HFFc6 (cell line): ENCODE measurements at places on chromosomes 7 and 10. TPM values are rescaled to one million over a fixed set of nuclear protein-coding genes. Genes with fewer than 3 reads are reported as not detected.

DNA sequence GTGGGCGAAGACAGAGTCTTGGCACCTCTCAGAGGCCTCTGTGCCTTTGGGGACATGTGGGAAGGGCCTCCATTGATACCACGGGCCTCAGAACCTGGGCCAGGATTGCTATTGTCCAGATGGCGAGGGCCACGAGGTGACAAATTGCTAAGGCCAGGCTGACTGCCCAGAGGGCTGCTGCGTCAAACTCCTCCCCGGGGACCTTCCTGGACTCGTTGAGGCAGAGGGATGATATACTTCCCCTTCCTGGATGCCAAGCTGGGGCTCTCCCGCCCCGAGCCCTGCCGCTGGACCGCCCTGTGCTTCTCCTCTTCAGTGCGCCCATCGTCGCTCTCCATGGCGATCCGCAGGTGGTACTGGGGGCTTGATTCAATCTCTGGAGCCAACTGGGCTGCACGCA, 58.9 kb downstream of the LRRC72 start:
- H3K27me3 ChIP-seq = peaks cover 4% of the 10 kb centered on the region
- DNase-seq = no peak
- no peak overlapping the region for H3K27ac ChIP-seq
- H3K4me3 ChIP-seq = no peak overlapping the region
- H3K4me1 ChIP-seq = peaks cover 5% of the 10 kb centered on the region

- no peak overlapping the region for H3K4me3 ChIP-seq
- no peak for DNase-seq
- H3K27me3 ChIP-seq = no peaks in the 10 kb centered on the region; the same call in 1 of the 2 replicates
- H3K36me3 ChIP-seq = no peaks in the 10 kb centered on the region
These were observed 22.1 kb downstream of the BLNK start for GRCh38 chr10:96249264-96249663.

DNA sequence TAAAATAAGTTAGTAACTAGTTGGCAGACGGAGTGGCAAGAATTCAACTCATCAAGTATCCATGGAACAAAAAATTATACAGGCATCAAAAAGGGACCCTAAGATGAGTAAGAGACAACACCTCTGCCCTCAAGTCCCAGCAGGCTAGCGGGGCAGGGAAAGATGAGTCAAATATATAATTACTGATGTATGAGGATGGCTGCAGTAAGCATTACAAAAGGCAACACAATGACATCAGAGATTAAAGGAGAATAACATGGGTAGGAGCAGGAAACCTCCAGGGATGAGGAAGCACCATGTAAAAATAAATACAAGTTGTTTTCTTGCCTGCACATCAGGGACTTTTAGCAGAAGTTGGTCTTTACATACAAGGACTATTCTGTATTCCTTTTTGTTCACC, 49.4 kb downstream of the SCRN1 start:
- peaks cover 15% of the 10 kb centered on the region for H3K4me1 ChIP-seq
- H3K27me3 ChIP-seq = peaks cover 4% of the 10 kb centered on the region; the same call in 1 of the 2 replicates
- no peak for DNase-seq
- H3K27ac ChIP-seq = no peak overlapping the region
- H3K4me3 ChIP-seq = no peak overlapping the region
- H3K36me3 ChIP-seq = peaks cover 57% of the 10 kb centered on the region

GRCh38 chr10:96840841-96841518, 8.9 kb downstream of the LCOR start:
- no peak overlapping the region; the same call in 1 of the 2 replicates for H3K4me3 ChIP-seq
- H3K4me1 ChIP-seq = peaks cover 54% of the 10 kb centered on the region
- H3K27ac ChIP-seq = peak overlapping the region; percentile 56
- H3K36me3 ChIP-seq = peaks cover 5% of the 10 kb centered on the region
- peaks cover 1% of the 10 kb centered on the region; the same call in 1 of the 2 replicates for H3K27me3 ChIP-seq

Gene RSPH10B2
- total RNA-seq = not detected in 3 replicates

GRCh38 chr10:87733081-87733480, 73.4 kb downstream of the PAPSS2 start:
- H3K4me1 ChIP-seq = peaks cover 20% of the 10 kb centered on the region
- H3K36me3 ChIP-seq = peaks cover 40% of the 10 kb centered on the region
- H3K4me3 ChIP-seq = no peak overlapping the region
- no peak for DNase-seq
- H3K27me3 ChIP-seq = peaks cover 9% of the 10 kb centered on the region

DNA sequence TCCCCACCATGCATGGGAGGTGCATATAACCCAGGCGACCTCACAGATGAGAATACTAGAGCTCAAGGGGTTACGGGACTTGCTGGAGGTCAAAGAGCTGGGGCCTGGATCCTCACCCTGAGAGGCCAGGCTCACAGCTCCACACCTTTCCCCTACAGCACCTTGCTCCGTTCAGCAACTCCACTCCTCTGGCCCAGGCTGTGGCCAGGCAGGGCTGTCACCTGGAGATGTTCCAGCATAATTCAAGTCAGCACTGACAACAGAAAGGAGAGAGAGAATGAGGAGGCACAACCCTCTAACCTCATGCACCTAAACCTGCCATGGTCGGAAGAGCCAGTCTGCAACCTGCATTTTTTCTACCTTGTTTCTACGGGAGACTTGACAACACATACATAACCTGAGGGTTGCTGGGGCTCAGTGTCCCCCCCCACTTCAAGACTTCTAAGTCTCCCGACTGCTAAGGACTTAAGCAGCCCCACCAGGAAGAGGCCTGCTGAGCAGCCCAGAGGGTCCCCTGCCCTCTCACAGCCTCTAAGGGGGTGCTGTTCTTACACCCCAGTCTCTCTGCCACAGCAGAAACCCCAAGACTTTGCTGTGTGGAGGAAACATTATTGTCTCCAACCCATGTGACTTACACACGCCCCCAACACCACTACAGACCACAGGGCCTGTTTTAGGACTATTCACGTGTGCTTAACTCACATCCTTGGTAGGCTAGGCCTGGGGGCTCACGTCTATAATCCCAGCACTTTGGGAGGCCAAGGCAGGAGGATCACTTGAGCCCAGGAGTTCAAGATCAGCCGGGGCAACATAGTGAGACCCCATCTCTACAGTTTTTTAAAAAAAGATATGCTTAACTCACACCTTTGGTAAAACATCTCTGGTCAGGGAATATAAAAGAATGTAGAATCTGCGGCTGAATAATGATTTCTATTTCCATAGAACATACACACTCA, 175.6 kb downstream of the FAM107B start:
- peaks cover 2% of the 10 kb centered on the region; the same call in 1 of the 2 replicates for H3K27me3 ChIP-seq
- no peak overlapping the region for H3K27ac ChIP-seq
- no peak for DNase-seq

GRCh38 chr10:44209811-44210210, 175.1 kb downstream of the CXCL12 start:
- no peak overlapping the region for H3K27ac ChIP-seq
- no peak overlapping the region for H3K4me3 ChIP-seq
- H3K36me3 ChIP-seq = peaks cover 14% of the 10 kb centered on the region
- DNase-seq = no peak
- peaks cover 4% of the 10 kb centered on the region for H3K27me3 ChIP-seq

DNA sequence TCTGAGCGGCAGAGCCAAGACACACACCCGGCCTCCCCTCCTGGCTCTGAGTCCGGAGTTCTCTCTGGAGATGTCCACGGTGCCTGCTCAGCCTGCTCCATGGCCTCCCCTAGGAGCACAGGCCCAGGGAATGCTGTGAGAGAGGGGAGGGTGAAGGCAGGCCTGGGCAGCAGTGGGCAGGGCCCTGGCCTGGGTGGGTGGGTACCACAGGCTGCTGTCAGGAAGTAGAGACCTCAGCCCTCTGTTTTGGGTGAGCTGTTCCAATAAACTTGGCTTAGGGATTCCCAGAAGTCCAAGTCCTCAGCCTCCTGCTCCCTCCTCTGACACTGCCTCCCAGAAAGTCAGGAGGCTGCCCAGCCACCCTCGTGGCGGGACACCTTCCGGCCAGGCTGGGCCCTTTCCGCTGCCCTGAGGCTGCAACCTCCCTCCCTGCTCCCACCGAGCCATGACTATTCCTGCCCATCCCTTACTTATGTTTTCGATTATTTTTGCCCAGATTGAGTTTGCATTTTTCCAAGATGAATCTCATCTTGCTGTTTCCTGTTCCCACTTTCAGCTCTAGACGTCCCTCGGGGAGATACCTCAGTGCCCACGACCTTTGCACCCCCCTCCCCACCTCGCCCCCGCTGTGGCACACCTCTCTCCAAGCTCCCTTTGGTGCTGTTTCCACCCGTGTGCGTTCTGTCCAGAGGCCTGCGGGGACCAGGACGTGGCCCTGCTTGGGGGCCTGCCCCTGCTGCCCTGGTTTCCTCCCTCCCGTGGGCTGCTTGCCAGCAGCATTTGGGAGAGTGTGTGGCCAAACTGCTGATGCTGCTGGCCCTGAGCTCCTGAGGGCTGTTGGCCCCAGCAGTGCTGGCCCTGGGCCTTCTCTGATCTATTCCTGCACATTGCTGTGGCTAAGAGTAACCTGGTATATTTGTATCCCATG, 5.8 kb upstream of the POLM start:
- H3K36me3 ChIP-seq = no peaks in the 10 kb centered on the region
- peaks cover 3% of the 10 kb centered on the region for H3K27me3 ChIP-seq
- H3K4me3 ChIP-seq = peak overlapping the region; percentile 72

- H3K4me1 ChIP-seq = peaks cover 15% of the 10 kb centered on the region; the same call in 1 of the 2 replicates
- no peak for DNase-seq
- 0 out of 2 replicates have a peak, but pooled peaks cover 4% of the 10 kb centered on the region for H3K36me3 ChIP-seq
- no peak overlapping the region for H3K27ac ChIP-seq
These were observed 110.1 kb downstream of the SNX13 start for GRCh38 chr7:17830206-17830605.

Gene DPYSL4
- total RNA-seq = 0.31 to 2.1 TPM (median 2.0 TPM) in 3 replicates

Gene CARD11
- total RNA-seq = not detected in 3 replicates

DNA sequence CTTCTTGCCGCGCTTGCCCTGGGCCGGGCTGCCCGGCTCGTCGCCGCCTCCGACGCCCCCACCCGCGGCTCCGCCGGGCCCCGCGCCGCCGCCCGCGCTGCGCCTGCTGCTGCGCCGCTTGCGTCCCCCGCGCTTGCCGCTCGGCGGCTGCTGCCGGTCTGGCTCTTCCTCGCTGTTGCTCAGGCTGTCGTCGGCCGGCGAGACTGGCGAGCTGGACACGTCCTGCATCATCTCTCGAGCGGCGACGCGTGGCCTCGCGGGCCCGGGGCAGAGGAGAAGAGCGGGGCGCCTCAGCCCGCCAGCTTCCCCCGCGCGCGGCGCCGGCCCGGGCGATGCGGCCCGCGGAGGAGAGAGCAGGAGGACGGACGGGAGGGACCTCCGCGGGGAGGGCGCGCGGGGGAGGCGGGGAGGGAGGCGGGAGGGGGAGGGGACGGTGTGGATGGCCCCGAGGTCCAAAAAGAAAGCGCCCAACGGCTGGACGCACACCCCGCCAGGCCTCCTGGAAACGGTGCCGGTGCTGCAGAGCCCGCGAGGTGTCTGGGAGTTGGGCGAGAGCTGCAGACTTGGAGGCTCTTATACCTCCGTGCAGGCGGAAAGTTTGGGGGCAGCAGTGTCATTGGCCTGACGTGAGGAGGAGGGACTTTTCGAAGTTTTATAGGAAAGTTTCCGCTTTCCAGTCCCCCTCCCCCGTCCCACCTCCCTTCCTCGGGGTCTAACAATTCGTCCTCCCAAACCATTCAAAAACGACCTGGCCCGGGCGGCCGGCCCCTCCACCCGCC, at the start of gene TWIST1:
Gene TWIST1 (minus strand): TSS at position 546 of the 779 bp plus-strand sequence. CDS start 315 bp downstream, at position 231.
- peaks cover 65% of the 10 kb centered on the region for H3K4me1 ChIP-seq
- peak within 1 kb of the TSS; percentile 98 for H3K4me3 ChIP-seq
- peaks cover 5% of the 10 kb centered on the region for H3K27me3 ChIP-seq
- DNase-seq = peak; percentile 98
- peaks cover 23% of the 10 kb centered on the region for H3K36me3 ChIP-seq

DNA sequence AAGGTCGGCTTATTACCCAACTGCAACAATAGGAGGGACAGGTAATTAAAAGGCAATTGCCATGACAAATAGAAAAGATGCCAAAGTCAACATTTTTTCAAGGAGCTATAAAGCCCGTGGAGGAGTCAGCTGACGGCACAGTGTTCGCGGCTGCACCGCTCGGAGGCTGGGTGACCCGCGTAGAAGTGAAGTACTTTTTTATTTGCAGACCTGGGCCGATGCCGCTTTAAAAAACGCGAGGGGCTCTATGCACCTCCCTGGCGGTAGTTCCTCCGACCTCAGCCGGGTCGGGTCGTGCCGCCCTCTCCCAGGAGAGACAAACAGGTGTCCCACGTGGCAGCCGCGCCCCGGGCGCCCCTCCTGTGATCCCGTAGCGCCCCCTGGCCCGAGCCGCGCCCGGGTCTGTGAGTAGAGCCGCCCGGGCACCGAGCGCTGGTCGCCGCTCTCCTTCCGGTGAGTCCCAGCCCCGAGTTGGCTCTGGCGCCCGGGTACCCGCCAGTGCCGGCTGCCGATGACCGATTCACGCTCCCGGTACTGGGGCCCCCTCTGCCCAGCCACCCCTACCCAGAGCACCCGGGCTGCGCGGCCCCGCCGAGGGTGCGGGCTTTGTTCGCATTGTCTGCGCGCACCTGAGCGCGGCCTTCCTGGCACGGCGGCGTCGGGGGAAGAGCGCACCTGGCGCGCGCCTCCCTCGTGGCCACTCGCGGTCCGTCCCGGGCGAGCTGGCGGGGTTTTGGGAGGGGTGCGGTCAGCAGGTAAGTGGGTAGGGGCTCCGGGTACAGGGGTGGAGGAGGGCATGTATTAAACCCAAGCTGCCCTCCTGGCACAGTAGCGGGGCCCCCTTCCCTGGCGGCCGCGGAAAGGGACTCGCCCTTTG, at the start of gene VWA2:
Gene VWA2 (plus strand): TSS at position 138 of the 877 bp plus-strand sequence. CDS start 9,460 bp downstream, outside the sequence.
- no peak for DNase-seq
- H3K4me3 ChIP-seq = no peak within 1 kb of the TSS

Gene OR9A2
- not detected in 3 replicates for total RNA-seq

Gene CAV1
- total RNA-seq = 1,049 to 1,109 TPM (median 1,099 TPM) in 3 replicates

Gene TEX36
- total RNA-seq = not detected in 3 replicates

Gene ZNF736
- total RNA-seq = 6.0 to 7.7 TPM (median 7.3 TPM) in 3 replicates

GRCh38 chr7:47814905-47815613, 133.2 kb downstream of the PKD1L1 start:
- H3K4me1 ChIP-seq = peaks cover 36% of the 10 kb centered on the region
- H3K36me3 ChIP-seq = no peaks in the 10 kb centered on the region
- DNase-seq = no peak
- H3K27me3 ChIP-seq = peaks cover 2% of the 10 kb centered on the region; the same call in 1 of the 2 replicates

Gene NPY
- not detected in 3 replicates for total RNA-seq

- peaks cover 15% of the 10 kb centered on the region for H3K4me1 ChIP-seq
- DNase-seq = peak; percentile 64
- H3K36me3 ChIP-seq = peaks cover 39% of the 10 kb centered on the region
- peak overlapping the region; percentile 49 for H3K27ac ChIP-seq
These were observed 112.0 kb downstream of the NEURL1 start for GRCh38 chr10:103605359-103606096.

GRCh38 chr10:101283762-101284100, 54.5 kb upstream of the LBX1 start:
- H3K27me3 ChIP-seq = peaks cover 58% of the 10 kb centered on the region
- H3K4me1 ChIP-seq = no peaks in the 10 kb centered on the region

GRCh38 chr10:30562787-30563186, 66.8 kb downstream of the LYZL2 start:
- H3K4me3 ChIP-seq = no peak overlapping the region
- DNase-seq = no peak
- H3K27ac ChIP-seq = no peak overlapping the region

- no peak overlapping the region for H3K27ac ChIP-seq
- no peaks in the 10 kb centered on the region for H3K4me1 ChIP-seq
- H3K27me3 ChIP-seq = no peaks in the 10 kb centered on the region; the same call in 1 of the 2 replicates
- H3K4me3 ChIP-seq = no peak overlapping the region
- no peak for DNase-seq
These were observed 34.1 kb downstream of the FGFBP3 start for GRCh38 chr10:91875156-91875555.

- no peak overlapping the region for H3K27ac ChIP-seq
- H3K36me3 ChIP-seq = no peaks in the 10 kb centered on the region
- H3K4me1 ChIP-seq = peaks cover 41% of the 10 kb centered on the region
- no peaks in the 10 kb centered on the region for H3K27me3 ChIP-seq
These were observed 89.1 kb upstream of the LRRTM3 start for GRCh38 chr10:66836771-66837170.

GRCh38 chr10:70756700-70757360, 28.3 kb downstream of the TBATA start:
- no peaks in the 10 kb centered on the region for H3K36me3 ChIP-seq
- H3K27ac ChIP-seq = no peak overlapping the region
- peak; percentile 15 for DNase-seq
- peaks cover 17% of the 10 kb centered on the region; the same call in 1 of the 2 replicates for H3K4me1 ChIP-seq
- H3K27me3 ChIP-seq = peaks cover 22% of the 10 kb centered on the region
- no peak overlapping the region for H3K4me3 ChIP-seq
